ENCODE measurements at places on chromosomes 1 and 21. TPM values are rescaled to one million over a fixed set of nuclear protein-coding genes. Genes with fewer than 3 reads are reported as not detected.

GRCh38 chr1:235866205-235866912 is at the start of gene LYST:
TSS of gene LYST (minus strand) at chr1:235866906. CDS start at chr1:235830417, 36,489 bp downstream.
- H3K27ac ChIP-seq: peak within 1 kb of the TSS; percentile 78
- DNase-seq: peak; percentile 58
- no peaks in the 10 kb centered on the region for H3K27me3 ChIP-seq

The SPATA1 gene
- total RNA-seq: 0.52 TPM

DNA sequence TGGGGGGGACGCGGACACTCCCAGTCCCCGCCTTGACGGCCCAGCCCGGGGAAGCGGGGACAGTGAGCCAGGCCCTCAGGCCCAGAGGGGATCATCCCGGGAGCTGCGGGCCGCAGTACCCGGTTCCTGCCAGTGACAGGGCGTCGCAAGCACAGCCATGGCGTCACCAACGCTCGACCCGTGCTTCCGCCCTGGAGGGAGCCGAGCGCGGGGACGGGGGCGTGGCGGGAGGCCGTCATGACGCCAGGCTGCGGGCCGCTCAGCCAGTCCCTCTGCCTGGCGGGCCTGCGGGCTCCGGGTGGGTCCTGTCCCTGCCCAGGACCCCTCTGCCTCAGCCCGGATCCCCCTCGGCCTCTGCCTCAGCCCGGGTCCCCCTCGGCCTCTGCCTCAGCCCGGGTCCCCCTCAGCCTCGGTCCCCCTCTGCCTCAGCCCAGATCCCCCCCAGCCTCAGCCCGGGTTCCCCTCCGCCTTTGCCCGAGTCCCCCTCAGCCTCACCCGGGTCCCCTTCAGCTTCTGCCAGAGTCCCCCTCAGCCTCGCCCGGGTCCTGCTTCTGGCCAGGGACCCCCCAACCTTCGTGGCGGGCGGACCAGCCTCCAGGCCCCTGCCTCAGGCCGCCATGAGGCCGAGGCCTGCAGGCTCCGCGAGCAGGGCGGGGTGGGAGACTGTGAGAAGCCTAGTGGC is 2.3 kb upstream of the SLC2A5 start:
- no peaks in the 10 kb centered on the region for H3K36me3 ChIP-seq
- no peak for DNase-seq
- H3K27ac ChIP-seq: no peak overlapping the region
- H3K4me3 ChIP-seq: no peak overlapping the region

The OR2L3 gene
- total RNA-seq: not detected

GRCh38 chr1:116942344-116942743 is 32.6 kb downstream of the PTGFRN start:
- no peak overlapping the region for H3K4me3 ChIP-seq
- no peak overlapping the region for H3K27ac ChIP-seq
- H3K27me3 ChIP-seq: no peaks in the 10 kb centered on the region
- no peaks in the 10 kb centered on the region for H3K4me1 ChIP-seq

GRCh38 chr21:43034101-43034500 is 41.5 kb downstream of the CBS start:
- DNase-seq: no peak
- no peak overlapping the region for H3K4me3 ChIP-seq
- H3K4me1 ChIP-seq: no peaks in the 10 kb centered on the region
- H3K27ac ChIP-seq: no peak overlapping the region
- H3K27me3 ChIP-seq: no peaks in the 10 kb centered on the region
- H3K36me3 ChIP-seq: peaks cover 7% of the 10 kb centered on the region

- H3K4me3 ChIP-seq: no peak overlapping the region
- no peaks in the 10 kb centered on the region for H3K36me3 ChIP-seq
- peaks cover 62% of the 10 kb centered on the region for H3K27me3 ChIP-seq
- no peak for DNase-seq
Observed at GRCh38 chr21:38054334-38054733, 138.1 kb upstream of the KCNJ6 start.
